ENCODE measurements at places on chromosomes 4 and X.

DNA sequence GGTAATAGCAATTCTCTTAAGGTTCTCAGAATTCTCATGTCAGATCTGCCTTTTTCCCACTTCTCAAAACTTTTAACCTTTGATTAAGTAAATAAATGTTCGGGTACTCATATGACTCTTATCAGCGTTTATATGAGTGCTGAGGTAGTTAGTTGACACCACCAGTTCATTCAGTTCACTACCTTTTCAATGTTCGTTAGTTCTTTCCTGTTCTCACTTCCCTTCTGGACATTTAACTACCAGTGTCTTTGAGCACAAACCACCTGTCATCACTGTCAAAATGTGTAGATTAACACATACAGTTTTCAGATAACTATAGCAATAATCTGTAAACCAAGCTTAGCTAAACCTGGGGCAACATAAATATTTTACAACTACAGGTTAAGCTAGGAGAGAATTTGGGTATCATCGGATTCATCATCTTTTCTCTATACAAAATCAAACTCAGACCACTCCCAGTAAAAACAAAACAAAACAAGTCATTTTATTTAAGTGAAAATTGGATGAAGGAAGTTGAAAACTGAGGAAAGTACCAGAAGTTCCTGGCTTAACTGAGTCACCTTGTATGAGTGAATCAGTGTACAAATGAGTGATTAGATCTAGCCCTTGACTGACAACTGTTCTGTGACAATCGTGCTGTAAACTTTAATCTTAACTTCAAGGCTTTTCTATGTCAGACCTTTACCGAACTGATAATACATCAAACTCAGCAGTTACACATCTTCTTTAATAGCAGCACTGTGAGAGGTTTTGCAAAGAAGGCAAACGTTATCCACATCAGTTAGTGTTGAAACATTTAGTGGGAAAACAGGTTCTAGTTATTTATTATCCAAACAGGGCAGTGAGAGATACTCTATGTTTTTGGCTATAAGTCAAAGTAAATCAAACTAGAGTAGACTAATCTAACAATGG lies 41.9 kb downstream of the ARHGEF38 start:
- no peak for DNase-seq

DNA sequence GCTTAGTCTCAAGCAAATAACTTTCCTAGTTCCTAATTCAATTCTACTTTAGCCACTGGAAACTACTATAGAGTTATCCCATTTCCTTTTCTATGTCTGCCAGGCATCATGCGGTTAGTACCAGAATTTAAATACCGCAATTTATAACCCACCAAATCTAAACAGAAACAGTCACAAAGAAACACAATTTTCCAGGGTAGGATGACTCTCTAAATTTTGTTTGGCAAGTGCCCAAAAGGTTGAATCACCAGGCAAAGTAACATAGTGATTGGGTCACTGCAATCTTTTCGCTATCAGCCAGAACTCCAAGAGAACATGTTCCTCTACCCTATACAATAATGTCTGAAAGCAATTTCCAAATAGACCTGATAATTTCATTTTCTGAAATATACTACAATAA lies 240.2 kb upstream of the GRIA3 start:
- no peak for DNase-seq

- DNase-seq, result no peak
These were observed 161.3 kb upstream of the MAMLD1 start for GRCh38 chrX:150201841-150202240.

- DNase-seq, result no peak
These were observed 145.7 kb downstream of the MAGEB17 start for GRCh38 chrX:16312761-16313623.

Data from CD4-positive, alpha-beta T cell treated with Interleukin-4 for 1 hour (primary cell).